GDM1 (cell line): ENCODE measurements at places on chromosomes 12 and 14.

DNA sequence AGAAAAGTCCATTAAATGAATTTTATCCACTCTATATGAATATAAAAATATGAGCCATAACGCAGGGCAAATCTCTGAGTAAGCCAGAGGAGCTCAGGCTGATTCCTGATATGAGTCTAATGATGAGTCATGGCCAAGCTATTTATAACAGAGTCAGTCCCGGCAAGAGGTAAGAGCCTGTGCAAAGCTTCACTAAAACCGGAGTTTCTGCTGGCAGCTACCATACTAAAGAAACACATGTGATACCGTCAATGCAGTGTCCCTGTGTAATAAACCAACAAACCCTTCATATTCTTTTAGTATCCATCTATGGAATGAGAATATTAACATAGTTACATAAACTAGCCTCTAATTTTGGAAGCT lies 319.4 kb downstream of the KCNC2 start:
- no peak for DNase-seq

DNA sequence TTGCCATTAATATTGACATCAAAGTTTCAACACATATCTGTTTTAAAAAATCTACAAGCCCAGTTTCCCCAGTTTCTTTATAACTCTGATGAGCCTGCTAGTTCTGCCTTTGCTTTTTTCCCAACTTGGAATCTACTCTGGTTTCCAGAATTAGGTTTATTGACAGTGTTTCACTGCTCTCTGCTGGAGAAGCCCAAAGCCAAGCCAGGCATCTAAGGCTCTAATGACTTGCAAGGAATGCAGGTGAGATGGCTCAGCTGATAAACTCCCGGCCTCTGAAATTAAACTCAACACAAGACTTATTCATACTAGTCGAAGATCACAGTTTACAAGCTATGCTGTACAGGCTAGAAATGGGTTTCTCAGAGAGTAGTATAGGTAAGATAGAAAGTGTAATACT lies 54.3 kb downstream of the HMGA2 start:
- no peak for DNase-seq

DNA sequence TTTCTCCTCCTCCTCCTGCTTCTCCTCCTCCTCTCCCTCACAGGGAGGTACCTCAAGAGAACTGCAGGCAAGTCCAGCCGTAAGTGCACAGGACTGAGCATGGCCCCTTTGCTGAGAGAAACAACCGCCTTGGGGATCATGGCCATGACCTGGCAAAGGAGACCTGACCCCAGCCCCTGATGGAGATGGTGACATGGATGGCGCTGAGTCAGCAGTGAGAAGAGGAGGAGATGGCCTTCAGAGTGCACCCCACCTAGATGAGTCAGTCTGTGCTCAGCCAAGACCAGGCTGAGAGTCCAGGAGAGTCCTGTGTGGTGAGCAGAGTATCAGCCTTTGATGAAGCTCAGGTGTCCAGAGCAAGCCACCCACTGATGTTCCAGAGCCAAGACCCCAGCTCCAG lies 36.4 kb downstream of the MEG3 start:
- no peak for DNase-seq

DNA sequence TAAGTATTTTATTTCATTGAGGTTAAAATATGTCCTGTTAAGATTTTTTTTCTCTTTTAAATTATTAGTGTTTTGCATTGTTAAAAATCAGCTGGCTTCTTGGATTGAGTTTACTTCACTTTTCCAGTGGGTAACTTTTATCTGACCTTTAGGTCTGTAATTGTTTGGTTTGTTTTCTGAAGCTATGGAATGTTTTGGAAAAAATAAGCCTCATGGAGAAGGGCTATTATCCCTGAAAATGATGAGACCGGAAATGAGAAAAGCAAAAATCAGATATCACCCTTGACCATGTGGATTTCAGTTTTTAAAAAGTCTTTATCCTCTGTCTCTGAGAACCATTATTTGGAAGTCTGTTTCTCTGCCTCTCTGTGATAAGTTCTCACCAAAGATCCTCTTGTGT lies 180.9 kb downstream of the RAD51B start:
- no peak for DNase-seq

DNA sequence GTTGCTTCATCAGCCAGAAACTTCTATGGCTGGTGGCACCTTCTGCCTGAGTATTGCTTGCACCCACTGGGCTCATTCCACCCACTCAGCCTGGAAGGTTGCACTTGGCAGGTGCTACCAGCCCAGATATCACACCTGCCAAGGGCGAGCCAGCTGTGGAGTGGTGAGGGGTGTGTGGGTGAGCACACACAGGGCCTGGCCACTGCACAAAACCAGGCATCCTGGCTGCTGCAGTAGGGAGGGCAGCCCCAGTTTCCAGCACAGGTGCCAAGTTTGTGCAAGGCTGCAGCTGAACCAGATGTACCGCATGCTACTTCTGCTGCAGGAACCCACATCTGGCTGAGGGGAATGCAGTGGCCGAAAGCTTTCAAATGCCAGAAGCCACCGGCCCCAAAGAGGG lies 1147.8 kb downstream of the FSCB start:
- DNase-seq: no peak

DNA sequence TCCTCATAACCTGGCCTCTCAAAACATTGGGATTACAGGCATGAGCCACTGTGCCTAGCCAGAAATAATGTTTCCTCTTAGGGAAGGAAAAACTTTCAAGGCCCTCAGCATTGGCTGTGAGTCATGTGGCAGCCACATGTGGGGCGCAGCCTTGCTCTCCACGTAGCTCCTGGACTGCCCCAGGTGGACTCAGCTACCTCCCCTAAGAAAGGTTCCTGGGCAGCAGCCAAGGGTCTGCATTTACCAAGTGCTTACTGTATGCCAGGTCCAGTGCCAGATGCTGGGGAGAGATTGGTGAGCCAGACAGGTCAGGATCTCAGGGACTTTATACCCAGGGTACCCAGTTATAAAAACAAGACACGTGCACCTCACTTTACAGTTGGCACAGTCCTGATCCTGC lies 3.7 kb upstream of the TRPV4 start:
- DNase-seq: no peak

DNA sequence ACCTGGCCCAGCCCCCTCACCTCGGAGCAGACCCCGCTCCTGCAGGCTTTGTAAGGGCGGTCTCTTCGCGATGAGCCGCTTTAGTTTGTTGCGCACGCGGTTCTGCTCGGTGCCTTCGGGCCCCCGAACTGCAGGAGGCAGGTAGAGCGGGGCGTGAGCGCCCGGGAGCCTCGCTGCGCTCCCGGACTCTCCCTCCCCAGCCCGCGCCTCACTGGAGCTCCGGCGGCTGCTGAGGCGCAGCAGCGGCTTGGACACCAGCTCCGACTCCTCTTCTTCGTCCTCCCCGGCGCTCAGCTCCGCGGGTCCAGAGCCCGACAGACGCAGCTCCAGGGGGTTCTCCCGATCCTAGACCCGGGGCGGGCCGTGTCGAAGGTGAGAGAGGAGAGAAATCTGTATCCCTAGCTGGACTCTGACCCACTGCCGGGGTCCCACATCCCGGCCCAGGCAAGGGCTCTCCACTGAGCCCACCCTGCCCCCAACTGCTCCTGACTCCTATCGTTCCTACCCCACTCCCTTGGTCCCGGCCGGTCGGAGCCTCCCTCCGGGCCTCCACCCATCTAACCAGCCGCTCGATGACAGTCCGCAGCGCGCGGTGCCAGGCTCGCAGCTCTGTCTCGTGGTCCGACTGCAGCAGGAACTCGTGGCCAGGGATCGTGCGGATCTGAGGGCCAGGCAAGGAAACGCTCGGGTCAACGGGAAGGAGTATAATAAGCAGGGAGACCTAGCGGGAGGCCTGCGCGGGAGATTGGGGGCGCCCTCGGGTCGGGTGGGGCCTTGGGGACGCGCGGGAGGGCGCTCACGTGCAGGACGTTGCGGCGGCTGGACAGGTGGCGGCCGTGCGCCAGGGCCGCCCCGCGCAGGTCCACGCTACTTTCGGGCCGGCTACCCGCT lies 4.2 kb downstream of the ARHGAP9 start:
- no peak for DNase-seq

DNA sequence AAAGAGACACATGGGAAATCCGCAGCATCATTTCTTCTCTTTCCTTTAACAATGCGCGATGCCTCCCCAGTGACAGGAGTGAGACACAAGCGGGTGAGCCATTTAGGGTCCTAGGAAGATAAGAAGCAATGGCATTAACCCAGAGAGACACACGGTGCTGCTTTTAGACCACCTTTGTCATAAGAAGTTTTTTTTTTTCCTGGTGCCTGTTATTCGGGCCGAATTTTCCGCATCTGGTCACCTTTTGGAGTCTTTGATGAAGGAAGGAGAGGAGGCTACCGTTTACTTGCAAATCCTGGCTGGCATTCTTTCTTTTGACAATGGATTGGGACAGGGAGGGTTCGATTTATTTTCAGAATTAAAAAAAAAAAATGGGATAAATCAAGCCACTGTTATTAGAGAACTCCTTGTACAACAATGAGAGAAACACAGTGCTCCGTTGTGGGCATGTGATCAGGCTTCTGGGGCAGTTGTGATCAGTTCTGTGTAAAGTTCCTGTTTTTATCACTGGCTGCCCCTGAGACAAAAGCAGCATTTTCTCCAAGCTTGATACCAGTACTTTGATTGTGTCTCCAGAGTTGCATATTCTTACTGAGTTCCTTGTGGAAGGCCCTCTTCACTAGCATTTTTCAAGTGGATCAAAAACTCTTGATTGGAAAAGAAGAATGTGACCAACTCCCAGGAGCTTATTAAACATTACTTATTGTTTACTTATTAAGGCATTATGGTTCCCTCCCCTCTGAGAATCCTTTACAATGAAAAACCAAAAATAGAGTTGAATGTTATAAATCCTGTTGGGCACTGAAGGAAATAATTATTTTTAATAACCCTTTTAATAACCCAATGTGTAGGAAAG lies 1.1 kb downstream of the DIP2B start:
- DNase-seq: peak; percentile 14

DNA sequence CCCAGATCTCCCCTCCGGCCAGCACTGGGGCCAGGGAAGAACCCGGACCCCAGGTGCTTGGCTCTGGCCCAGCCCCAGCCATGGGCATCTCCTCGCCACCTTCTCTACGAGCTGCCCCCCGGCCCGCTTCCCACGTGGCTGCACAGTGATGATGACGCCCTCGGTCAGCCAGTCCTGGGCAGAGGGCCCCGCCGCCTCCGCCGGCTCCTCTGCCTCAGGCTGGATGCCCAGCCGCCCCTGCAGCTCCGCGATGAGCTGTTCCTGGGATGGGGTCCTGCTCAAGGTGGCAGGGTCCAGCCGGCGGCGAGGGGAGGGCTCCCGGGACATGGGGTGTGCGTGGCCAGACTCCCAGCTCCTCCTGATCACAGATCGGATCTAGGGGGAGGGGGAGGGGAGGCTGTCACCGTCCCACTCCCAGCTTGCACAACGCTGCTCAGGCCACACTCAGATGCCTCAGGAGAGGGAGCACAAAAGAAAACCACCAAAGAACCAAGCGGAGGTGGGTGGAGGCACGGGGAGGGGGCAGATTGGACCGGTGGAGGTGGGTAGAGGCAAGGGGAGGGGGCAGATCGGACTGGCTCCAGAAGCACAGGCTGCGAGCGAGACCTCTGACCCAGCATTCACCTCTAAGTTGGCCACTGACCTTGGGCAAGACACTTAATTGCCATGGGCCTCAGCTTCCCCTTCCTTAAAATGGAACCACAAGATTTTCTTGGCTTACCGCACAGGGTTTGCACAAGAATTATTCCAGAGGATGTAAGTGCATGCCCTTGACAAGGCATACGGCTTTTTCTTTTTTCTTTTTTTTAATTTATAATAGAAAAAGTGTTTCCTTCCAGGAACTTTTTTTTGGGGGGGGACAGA lies 16.1 kb upstream of the RPLP0 start:
- DNase-seq: no peak
